Right atrium auricular region (tissue), 2 donors: ENCODE measurements at places on chromosomes 3 and 15. TPM values are rescaled to one million over a fixed set of nuclear protein-coding genes. Genes with fewer than 3 reads are reported as not detected.

DNA sequence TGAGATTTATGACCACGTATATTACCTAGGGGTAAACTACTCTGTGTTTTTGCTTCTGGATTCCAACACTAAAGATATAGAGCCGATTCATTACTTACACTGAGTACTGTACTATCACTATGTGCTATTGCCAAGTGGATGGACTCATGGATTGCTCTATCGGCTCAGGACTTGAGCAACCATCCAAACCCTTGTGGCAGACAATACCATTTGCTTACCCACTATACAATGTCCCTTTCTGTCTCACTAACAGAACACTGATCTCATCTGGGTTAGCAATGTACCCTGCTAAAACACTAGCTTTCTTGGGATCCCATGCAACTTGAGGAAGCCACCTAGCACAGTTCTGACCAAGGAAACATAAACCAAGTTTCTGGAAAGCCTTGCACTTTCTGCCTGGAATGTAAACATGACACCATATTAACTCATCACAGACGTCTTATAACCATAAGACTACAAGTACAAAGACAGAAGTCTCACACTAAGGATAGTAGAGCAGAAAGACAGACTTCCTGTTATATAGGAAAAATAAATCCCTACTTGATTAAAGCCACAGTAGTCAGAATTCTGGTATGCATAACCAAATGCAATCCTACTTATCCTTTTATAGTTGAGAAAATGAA, 38.6 kb downstream of the HACD2 start:
- DNase-seq, result no peak

DNA sequence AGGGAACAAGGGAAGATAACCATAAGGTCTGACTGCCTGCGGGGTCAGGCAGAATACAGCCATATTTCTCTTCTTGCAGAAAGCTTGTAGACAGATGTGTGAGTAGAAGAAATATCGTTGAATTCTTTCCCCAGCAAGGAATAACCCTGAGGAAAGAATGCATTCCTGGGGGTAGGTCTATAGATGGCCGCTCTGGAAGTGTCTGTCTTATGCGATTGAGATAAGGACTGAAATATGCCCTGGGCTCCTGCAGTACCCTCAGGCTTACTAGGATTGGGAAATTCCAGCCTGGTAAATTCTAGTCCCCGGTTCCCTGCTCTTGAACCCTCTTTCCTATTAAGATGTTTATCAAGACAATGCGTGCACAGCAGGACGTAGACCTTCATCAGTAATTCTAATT, 15.8 kb upstream of the SST start:
- DNase-seq, result no peak

DNA sequence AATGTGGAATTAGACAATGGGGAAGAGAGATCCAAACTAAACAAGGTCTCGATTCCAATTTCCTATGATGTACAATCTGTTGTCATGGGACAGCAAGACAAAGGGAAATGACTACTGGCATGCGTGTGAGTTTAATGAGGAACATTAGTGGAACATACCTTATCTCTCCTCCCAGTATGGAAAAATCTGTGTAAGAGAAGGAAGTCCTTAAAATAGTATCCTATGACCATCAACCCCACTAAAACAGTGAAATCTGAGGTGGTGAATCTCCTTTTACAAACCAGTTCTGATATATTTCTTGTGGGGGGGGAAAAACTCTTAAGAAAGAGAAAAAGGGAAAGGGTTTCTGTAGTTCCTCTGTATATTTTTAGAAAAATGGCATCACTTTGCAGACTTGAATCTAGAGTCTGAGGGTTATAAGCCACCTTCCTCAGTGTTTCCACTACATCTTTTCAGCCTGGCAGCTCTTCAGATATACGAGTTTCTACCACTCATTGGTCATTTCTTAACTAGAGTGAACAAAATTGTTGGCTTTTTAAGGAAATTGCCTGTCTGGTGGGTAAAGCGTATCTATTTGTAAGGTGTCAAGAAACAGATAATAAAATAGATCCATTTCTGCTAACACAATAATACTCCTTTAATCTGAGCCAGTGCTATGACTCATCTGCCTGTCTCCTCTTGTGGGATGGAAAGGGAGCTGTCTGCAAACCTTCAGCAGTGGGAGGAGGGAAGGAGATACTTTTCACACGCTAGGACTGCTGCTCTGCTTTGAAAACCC, 3.0 kb upstream of the TNFAIP8L3 start:
- DNase-seq, result no peak

- DNase-seq, result peak; percentile 78
Observed at GRCh38 chr3:196219194-196219969, 3.0 kb downstream of the SLC51A start.

GRCh38 chr15:88902221-88902835, 7.0 kb upstream of the HAPLN3 start:
- DNase-seq, result no peak

DNA sequence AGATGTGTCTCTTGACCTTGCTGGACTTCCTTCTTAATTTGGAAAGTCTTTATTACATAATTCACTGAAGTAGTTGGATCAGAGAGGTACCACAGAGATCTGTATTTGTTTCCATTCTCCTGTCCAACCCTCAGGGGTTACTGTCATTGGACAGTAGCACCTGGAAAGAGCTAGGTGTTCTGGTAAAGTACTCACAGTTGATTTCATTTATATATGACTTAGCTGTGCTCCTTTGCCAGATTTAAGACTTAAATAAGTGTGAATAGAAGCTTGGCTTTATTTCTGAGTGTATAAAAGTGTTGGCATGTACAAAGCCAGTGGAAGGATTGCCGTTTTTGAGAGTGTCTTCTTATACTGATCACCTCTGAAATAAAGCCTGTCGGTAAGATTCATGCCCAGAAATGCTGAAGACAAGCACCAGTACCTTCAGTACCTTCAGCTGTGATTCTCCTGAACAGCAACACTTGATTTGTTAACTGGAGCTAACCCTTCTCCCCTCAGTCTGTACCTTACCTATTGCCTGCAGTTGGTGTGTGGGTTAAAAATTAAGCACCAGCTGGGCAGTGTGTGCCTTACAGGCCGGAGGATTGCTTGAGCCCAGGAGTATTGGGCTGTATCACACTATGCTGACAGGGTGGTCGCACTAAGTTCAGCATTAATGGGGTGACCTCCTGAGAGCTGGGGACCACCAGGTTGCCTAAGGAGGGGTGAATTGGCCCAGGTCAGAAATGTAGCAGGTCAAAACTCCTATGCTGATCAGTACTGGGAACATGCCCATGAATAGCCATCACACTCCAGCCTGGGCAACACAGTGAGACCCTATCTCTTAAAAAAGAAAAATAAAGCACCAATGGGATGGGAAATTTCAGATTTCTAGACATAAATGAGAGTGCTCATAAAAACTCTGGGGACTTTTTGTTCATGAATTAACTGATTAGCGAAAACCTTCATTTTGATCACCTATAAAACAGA, 197.7 kb downstream of the FNDC3B start:
- no peak for DNase-seq

XCR1 gene
- not detected for total RNA-seq

DNA sequence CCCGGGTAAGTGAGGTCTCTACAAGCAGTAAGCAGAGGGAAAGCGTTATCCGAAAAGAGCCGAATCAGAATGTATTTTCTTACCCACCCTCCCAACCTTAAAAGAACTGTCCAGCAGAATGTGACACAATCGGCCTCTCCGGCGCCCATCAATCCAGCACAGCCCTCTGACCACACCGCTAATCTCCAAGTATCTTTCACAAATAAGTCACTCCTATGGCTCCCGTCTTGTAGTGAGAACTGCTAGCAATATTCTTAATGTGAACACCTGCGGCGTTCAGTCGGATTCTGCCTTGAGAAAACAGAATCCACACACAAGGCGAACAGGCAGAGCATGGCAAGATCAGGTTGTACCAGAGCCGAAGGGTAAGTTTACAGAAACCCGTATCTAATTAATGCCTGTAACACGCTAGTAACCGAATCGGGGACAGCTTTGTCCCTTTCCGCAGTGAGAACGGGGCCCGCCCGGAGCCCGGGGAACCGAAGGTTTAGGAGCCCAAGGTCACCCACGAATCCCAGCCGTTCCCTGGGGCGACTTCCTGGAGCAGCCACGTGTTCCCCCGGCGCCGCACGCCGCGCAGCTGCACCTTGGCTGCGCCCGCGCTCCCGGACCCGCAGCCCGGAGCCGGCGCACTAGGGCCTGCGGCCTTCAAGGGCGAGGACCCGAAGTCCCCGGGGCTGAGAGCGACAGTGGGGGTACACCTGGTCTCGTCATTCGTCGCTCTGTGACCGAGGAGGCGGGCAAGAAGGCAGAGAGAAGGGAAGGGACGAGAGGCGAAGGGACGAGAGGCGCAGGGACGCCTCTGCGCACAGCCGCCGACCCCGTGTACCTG, 672 bp downstream of the TFRC start:
- peak; percentile 63 for DNase-seq
